Stimulated activated naive CD4-positive, alpha-beta T cell treated with Interleukin-2 at 50 U/mL for 16 hours (primary cell): ENCODE measurements at places on chromosomes 5 and 9.

DNA sequence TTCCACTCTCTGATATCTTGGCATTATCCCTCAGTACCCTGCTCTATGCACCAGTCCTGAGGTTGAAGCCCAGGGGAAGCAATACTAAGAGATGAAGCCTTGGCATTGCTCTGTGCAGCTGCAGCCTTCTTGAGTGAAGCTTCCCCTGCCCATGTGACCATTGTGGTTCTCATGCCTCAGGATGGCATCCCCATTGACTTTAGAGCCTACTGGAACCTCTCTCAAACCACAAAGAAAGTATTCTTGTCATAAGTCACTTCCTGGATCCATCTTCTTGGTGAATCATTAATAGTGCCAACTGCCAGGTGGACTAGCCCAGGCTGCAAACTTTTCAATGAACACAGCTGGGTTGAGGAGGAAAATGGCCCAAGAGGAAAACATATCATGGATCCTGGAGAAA is 283.9 kb upstream of the RFX3 start:
- no peak for DNase-seq

DNA sequence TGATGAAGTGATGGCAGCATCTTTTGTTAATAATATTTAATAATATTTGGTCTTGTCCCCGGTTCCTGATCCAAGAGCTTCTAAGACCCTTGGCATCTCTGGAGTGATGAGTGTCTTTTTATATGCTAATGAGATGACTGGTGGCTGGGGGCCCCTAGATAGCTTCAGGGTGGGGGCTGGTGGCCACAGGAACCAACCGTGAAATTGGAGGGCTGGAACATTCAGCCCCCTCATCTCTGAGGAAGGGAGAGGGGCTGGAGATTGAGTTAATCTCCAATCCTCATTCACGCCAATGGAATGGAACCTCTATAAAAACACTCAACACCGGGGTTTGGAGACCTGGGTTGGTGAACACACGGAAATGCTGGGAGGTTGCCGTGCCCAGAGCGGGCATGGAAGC is 78.2 kb upstream of the RAPGEF1 start:
- no peak for DNase-seq

GRCh38 chr5:145463634-145464033 is 371.5 kb downstream of the PRELID2 start:
- no peak for DNase-seq

GRCh38 chr9:114395334-114395617 is 7.5 kb upstream of the AKNA start:
- DNase-seq, result no peak

DNA sequence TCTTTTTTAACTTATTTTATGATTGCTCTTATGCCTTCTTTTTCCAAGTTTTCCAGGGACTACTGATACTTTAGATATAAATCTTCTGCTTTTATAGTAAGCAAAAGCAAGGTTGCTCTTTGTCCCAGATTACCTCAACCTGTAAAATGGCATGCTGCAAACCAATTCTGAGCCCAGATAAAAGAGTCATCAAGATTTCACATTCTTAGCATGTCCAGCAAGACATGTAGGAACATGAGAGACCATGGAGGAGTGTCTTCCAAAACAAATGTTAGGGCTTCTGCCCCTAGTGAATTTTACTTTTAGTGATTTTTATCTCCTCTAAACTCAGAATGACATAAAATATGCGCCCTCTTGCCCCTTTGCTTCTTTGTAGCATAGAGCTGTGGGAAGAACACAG is 7.0 kb upstream of the CDC20B start:
- DNase-seq, result no peak

- no peak for DNase-seq
Measured at GRCh38 chr5:7146886-7147285, 249.1 kb upstream of the ADCY2 start.

DNA sequence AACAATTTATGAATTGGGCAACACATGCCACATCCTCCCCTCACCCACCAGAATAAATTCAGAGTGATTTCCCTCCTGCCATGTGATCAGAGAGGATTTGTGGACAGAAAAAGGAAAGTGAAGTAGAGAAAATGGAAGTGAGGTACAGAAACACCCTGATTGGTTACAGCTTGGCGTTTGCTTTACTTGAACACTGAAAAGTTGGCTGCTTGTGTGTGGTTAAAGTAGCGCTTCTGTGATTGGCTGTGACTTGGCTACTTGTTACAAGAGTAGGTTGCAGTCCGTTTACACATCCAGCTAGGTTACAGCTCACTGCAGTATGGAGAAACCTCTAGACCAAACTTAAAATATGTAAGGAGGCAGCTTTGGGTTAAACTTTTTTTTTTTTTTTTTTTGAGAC is 205.2 kb upstream of the ZNF608 start:
- no peak for DNase-seq

DNA sequence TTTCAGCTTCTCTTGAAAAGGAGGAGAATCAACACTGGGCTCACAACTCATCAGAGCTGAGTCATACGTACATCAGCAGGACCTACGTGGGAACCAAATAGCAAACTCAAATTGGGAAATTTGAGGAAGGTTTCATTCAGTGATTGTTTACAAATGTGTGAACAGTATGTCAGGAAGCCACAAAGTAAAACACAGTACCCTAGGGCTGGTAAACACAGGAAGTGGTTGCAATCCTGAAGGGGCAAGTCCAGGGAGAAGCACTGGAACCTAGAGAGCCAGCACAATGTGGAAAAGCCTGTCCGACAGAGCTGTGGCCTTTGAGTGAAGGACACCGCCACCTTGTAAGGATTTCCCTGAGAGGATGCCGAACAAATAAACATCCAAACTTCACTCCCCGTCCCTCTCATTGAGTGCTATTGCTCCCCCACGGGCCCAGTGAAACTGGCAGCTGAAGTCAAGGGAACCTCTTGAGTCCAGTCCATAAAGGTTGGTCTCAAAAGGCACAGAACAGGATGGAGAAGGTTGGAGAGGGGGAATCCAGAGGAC is 26.7 kb upstream of the RICTOR start:
- no peak for DNase-seq

DNA sequence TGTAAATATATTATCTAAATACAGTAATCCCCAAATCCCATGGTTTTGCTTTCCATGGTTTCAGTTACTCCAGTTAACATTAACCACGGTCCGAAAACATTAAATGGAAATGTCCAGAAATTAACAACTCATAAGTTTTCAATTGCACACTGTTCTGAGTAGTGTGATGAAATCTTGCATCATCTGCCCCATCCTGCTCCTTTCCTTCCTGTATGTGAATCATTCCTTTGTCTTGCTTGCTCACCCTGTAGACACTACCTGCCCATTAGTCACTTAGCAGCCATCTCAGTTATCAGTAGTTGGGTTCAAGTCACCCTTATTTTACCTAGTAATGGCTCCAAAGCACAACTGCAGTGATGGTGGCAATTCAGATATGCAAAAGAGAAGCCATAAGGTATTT is 1568.5 kb upstream of the WWC1 start:
- no peak for DNase-seq

DNA sequence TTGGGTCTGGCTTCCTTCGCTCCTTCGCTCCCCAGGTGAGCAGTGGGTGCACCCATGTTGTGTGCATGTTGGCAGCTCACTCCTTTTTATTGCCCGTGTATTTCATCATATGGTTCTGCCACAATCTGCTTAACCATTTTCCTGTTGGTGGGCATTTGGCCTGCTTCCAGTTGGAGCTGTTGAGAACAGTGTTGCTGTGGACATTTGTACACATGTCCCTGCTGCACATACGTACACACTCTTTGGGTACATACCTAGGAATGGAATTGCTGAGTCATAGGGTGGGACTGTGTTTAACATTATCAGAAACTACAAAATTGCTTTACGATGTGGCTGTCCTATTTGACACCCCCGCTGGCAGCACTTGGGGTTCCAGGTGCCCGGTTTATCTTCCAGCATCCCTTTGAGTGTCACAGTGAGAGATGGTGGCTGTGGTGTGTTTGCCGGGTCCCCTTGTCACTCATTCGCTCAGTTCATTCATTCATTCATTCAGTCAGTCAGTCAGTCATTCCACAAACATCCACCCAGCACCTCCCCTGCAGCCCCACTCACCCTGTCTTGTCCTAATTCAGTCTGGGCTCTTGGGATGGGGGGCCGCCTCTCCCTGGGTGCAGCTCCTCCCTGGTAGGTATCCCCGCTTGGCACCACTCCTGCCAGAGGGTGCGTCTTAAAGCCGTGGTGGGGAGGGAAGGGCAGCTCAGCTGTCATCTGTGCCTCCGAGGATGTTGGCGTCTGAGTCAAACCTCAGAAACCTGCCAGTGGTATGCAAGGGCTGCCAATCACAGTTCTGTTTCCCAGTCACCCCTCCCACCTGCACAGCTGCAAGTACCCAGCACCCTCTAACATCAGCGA is 7.9 kb upstream of the FIBCD1 start:
- DNase-seq, result no peak

GRCh38 chr9:114139071-114139470 is 16.3 kb upstream of the COL27A1 start:
- DNase-seq, result no peak

DNA sequence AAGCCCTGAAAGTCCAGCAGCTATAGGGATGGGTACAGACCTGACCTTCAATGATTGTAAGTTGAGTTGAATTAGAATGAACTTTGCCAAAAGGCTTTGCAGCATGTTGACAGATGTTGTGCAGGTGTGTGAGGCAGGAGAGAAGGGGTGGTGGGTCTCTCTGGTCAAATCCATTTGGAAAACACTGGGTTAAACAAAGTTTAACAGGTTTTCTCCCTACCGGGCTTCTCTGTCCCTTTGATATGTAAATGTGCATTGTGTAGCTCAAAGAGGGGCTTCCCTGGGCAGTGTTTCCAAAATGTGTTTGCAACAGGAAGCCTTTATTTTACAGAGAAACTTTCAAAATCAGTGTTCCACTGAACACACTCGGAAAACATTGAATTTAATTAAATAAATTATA is 72.1 kb upstream of the BRINP1 start:
- no peak for DNase-seq

DNA sequence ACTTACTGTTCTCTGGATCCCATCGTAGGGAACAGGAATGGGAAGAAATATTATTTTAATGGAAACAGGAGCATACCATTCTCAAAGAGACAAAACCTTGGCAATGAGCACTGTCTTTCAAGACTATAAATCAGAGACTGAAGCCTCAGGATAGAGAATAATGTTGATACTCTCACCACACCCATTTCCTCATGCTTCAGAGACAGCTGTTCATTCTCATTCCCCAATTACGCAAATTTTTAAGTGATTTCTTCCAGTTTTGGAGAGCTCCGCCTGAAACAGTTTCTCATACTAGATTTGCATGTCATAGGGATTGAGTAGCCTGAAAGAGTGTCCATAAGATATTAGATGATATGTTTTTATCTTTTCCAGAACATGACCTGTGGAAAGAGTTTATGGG is 290.5 kb upstream of the RASA1 start:
- DNase-seq, result no peak

DNA sequence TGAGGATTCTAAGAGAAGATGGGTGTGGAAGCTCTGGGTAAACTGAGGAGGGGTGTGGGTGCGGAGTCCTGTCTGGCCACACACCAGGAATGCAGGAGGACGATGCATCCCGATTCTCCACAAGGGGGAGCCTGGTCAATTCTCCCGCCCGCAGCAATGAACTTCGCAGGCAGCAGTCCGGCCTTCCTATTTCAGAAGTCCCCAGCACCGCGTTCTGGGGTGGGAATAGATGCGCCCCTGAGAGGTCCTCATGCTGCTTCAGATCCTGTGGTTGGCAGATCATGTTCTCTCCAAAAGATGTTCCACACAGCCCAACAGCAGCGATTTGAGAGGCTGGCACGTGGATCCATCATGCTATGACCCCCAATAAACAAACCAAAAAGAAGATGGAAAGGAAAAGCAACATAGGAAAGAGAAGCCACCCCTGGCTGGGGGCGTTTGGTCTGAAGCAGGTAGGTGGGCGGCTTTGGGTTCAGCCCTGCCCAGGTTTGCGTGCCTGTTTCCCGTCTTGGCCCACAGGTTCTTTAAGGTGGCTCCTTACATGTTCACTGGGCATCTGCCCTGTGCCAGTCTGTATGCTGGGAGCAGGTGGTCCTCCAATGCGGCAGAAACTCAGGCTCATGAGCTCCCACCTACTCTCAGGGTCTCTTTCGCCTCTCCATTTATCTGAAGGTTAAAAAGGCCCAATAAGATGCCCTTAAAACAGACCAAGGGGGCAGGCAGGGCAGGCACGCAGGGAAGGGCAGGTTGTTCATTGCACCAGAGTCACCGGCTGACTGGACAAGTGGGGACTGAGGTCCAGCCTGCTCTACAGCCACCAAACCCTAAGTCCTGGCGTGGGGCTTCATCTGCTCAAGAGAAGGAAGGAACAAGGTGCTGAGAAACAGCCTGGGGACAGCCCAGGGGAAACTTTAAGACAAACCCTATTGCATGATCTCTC is 171.6 kb downstream of the PAX5 start:
- DNase-seq, result no peak

GRCh38 chr9:14362175-14362574 is 48.2 kb upstream of the NFIB start:
- DNase-seq, result no peak

- DNase-seq, result peak; percentile 32
Measured at GRCh38 chr5:132227485-132228240, at the start of gene P4HA2. Gene P4HA2 (minus strand): TSS chr5:132227853. CDS start chr5:132218626, 9,227 bp downstream.

- DNase-seq, result no peak
Measured at GRCh38 chr9:27427272-27427643, 96.8 kb upstream of the IFNK start.

DNA sequence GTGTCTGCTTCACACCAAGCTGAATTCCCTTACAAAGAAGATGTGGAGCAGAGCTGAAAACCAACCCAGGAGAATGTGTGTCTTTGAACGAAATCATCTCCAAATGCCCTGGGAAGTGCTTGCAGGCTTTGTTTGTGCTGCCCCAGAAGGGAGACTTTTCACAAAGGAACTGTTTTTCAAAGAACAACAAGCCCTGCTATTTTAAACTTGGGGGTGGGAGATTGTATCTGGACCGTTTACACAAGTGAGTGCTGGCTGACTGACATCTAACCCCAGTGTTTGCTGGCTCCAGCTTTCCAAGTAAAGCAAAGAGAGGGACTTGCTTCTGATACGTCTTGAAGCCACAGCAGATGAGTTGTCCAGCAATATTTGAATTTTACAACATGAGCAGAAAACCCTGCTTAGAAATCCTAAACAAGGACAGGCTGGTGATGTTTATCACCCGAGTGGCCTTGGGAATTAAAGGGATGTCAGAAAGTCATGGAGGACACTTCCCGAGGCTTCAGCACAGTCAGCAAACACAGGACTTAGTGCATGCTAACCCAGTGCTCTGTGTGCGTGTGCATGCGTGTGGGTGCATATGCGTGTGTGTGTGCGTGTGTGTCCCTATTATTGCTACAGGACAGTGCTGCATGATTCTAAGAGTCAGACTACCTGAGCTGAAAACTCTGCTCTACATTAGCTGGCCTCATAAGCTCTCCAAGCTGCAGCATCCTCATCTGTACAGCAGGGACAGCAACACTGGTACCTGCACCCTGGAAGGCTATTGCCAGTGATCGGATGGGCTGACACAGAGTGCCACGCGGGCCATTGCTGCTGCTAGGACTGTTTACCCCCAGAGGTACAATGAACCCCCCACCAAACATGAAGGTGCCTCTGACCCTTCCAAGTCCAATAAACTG is 1.4 kb downstream of the ADAMTS12 start:
- DNase-seq, result no peak

DNA sequence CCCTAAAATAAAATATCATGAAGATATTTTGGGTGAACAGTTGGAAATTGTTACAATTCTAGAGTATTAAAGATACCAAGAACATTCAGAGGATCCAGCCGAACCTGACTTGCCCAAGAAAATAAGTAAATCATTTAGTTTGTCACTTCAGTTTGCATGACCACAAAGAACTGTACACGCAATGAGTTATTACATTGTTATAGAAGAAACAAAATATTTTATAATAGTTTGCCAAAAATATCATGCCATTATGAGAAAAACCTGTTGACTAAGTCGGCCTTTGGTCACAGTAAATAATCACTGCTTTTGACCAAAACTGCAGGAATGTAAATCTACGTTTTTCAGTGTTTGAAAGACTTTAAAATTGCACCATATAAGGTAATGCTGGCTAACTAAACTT is 27.9 kb downstream of the TRIO start:
- DNase-seq, result no peak
